Caudate nucleus (tissue), 63 donors: ENCODE measurements at places on chromosomes 7 and 10.

DNA sequence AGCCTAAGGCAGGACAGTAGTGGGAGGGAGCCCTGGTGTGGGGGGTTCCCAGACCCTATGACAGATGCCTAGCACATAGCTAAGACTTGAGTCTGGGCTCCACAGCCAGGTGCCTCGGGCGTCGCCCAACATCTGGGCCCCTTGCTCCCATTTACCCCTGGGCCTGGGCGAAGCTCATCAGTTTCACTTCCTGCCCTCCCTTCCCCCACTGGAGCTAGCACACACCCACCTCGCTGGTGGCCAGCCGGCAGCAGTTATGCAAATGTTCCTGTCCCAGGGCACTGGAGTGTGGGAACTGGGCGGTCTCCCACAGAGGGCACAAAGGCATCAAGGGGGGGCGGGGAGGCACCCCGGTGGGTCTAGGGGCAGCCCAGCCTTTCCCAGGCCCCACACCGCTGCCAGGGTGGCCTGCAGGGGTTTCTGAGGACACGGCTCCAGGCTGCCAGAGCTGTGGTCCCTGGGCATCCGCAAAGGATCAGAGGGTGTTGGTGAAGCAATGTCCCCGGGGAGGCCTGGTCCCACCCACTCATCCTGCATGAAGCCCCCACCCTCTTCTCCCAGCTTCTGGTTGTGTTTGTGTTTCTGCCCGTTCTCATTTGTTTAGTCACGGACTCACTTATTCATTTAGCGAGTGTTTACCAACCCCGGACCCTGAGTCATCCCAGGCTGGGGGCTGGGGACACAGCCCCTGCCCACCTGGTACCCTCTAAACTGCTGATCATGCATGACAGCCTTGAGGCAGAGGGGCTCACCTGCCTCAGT, 20.4 kb downstream of the SH2B2 start:
- peak; percentile 26 for DNase-seq

DNA sequence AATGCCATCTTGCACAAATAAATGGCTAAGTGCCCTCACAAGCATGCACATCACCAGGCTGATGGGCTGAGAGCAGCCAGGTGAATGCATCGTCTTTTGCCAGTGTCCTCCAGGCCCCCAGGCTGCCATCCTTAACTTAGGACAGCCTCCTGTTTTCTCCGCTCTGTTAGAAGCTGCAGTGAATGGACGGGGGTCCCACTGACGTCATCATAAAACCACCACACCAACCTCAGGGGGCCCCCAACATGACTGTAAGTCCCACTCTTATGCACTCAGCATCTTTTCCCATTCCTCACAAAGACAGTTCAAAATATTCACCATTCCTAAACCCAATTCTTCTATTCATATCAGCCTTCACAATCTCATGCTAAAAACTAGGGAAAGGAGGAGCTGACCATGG, 34.4 kb downstream of the GLI3 start:
- DNase-seq, result no peak

- DNase-seq, result no peak
These were observed 81.8 kb upstream of the CREB5 start for GRCh38 chr7:28330384-28331070.

DNA sequence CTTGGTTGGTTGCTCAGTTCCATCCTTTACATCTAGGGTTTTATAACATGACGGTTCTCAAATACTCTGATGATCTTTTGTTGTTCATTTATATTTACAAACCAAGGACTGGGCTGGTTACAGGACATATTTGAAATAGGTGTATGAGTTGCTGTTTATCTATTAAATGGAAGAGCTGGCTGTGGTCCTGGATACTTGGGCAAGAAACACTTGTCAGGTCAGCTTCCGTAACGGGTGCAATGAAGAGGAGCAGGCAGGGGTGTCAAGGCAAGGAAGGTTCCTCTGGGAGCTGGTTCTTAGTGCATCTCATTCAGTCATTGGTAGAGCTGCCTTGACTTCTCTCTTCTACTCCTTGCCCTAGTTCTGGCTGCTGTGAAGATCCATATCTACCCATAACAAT, 4.8 kb upstream of the TMEM26 start:
- no peak for DNase-seq
